Right renal cortex interstitium (tissue), 3 donors: ENCODE measurements at places on chromosomes 4 and X. TPM values are rescaled to one million over a fixed set of nuclear protein-coding genes. Genes with fewer than 3 reads are reported as not detected.

GRCh38 chrX:95721011-95721410, 963.6 kb upstream of the DIAPH2 start:
- no peak for DNase-seq

DNA sequence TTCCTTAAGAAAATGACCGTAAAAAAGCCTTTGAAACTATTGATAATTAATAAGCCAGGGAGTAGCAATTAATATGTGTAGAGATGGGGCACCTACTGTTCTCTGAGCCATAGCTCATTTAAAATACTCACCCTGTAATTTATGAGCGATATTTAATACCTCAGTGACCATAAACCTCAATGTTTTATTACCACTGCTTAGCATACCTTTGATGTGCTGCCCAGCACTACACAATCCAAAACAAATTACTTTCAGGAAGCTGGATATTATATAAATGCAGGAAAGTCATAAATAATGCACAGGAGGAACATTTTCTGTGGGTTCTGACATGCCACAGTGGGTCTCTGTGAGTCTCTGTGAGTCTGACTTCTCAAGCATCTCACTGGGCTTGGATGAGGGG, 166.1 kb upstream of the RPL34 start:
- DNase-seq = no peak

GRCh38 chrX:21744721-21745120, 13.2 kb downstream of the SMPX start:
- no peak for DNase-seq

DNA sequence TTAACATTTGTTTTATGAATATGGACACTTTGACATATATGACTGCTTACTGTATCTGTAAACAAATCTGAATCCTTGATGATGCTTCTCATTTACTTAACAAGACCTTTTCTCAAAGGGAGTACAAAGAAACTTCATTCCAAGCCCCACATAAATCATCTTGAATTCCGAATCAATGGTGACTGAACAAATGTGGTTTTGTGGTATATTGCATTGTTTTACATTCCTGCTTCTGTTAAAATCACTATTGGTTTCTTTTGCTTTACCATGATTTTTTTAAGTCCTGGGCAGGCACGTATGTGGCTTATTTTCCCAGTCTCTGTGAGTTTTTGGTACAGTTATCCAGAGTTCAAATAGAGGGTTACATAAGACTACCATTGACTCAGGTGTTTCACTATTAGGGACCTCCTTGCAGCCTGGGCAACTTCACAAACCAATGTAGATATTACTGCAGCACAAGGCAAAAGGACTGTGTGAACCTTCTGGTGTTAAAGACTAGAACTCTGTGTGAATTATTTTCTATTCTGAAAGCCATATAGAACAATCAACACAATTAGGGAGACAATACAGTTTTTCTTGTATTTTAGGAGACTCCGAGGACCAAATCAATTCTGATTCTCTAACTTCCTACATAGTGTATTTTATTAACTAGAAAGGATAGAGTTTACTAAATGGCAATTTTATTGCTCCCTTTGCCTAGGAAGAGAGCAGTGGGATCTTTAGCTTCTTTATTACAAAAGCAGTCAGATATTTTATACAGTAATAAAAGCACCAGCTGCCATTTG, 196.4 kb downstream of the GALNTL6 start:
- DNase-seq = no peak

DNA sequence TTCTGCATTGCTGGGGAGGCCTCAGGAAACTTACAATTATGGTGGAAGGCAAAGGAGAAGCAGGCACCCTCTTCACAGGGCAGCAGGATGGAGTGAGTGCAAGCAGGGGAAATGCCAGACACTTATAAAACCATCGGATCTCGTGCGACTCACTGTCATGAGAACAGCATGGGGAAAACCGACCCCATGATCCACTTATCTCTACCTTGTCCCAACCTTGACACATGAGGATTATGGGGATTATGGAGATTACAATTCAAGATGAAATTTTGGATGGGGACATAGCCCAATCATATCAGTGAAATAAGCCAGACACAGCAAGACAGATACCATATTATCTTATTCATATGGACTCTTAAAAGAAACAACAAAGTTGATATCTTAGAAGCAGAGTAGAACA, 134.9 kb downstream of the C4orf33 start:
- no peak for DNase-seq

GRCh38 chr4:123120473-123120872, 198.1 kb upstream of the NUDT6 start:
- no peak for DNase-seq

DNA sequence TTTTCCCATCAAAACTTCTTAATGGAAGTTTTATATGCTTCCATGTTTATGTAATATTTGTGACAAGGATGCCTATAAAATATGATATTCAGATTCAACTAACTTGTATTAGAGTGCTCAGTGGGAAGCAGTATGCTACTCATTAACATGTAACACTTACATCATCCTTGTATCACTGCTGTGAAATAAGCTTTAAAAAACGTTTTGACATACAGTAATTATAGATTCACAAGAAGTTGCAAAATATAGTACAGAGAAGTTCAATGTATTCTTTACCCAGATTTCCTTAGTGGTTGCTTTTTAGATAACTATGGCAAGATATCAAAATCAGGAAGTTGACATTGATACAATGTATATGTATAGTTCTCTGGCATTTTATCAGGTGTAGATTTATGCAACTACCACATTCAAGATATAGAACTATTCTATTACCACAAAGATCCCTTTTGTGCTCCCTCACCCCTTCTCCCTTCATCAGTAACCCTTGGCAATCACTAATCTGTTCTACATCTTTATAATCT, 56.3 kb downstream of the DTHD1 start:
- DNase-seq = no peak

DNA sequence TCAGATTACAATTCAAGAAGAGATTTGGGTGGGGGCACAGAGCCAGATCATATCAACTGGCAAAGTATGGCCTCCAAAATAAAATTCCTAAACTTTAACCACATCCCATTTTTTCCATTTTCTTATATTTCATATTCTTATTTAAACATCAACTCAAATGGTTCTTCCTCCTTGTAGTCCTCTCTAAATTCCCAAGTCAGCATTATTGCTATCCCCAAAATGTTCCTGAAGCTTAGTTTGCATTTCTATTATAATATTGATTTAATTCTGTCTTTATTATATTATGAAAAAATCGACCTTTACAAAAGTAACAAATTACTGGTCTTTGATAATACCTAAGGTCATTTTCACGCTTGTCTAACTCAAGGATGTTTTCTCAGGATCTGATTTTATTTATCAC, 67.5 kb downstream of the NPY1R start:
- DNase-seq = no peak

DNA sequence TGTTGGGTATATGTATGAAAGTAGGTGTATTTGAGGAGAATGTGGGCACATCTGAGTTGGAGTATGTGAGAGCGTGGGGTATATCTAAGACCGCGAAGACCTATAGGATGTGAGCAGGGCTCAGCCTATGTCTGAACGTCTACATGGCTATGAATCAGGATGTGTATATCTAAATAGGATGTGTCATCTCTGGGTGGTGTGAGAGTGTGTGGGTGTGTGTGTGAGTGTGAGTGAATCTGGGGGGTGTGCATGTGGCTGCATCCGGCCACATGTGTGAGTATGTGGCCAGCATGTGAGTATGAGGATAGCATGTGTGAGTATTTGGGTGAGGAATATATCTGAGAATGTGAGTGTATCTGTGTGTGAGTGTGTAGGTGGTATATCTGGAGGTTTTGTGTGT, 7.7 kb downstream of the GPR173 start:
- DNase-seq = no peak

- DNase-seq = no peak
Observed at GRCh38 chrX:49915361-49916222, 6.8 kb upstream of the CLCN5 start.

GRCh38 chr4:34245276-34245675, 1999.0 kb downstream of the ARAP2 start:
- no peak for DNase-seq

GRCh38 chr4:25500626-25501316, 123.7 kb downstream of the ANAPC4 start:
- DNase-seq = no peak

GRCh38 chr4:85818700-85819099, 343.8 kb downstream of the ARHGAP24 start:
- no peak for DNase-seq

- no peak for DNase-seq
Observed at GRCh38 chrX:112641449-112641848, 38.3 kb downstream of the LHFPL1 start.

- DNase-seq = no peak
Observed at GRCh38 chrX:154484255-154485149, 1.9 kb downstream of the UBL4A start.

DNA sequence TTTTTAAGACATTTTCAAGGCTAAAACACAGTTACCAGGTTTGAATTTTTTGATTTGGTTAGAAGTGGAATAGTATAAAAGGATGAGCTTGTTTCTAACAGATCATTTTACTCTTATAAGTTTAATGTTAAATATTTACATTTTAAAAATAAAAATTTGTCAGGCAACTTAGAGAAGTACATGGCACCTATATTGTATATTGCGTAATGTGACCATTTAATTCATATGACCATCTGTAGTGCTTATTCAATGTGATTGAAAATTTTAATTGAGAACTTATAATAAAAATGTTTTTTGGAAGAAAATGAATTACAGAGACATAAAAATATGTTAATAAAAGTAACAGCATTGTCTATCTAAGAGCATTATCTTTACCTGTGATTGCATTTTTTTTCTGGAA, 1632.4 kb downstream of the RPA4 start:
- no peak for DNase-seq

- no peak for DNase-seq
Observed at GRCh38 chrX:44873415-44874276, 658 bp downstream of the KDM6A start.

DNA sequence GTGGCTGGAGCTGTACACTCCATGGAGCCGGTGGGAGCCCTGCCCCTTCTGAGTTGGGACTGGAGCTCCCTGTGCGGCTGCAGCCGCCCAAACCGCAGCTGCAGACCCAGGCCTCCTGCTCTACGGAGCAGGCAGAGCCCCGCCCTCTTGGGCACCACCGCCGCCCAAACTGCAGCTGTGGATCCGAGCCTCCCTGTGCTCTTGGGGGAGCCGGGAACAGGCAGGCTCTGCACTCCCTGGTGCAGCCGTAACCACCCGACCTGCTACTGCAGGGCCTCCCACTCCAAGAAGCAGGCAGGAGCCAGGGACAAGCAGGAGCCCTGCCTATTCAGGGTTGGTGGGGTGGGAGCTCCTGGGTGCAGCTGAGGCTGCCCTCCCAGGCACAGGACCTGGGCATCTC, 237.5 kb upstream of the ATP6AP2 start:
- DNase-seq = no peak

GRCh38 chrX:151099001-151099400, 77.4 kb upstream of the GPR50 start:
- DNase-seq = no peak

DNA sequence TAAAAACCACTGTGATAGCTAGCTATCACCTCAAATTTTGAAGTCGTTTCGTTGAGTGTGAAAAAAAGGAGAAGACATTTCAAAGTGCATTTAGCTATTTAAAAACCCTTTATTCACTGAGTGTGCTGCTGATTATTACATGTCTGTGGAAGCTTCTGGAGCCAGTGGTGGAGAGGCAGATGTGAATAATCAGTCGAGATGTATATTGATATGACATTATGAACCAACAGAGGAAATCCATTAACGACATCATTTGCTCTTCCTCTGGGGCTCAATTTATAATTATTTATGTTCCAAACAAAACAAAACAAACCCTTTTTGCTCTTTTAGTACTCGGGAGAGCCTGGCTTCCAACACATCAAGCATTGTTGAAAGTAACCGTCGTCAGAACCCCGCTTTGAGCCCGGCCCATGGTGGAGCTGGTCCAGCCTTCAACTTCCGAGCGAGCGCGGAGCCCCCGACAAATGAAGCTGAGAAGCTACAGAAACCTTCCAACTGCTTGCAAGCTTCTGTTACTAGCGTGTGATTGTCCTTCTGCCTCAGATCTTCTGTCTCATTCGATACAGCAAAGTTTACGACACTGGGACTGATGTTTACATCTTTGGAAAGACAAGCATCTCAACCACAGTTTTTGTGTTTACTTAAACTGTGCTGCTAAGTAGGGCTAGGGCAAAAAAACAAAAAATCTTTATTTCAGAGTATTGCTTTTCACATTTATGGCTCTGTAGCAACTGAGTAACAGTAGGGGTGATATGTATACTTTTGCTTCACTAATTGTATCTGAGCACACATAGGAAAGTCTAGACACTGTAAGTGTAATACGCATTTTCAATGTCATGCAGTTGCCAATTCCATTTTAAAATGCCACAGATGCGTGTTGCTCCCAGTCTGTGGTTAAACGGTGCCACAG, 111.9 kb downstream of the STOX2 start:
- DNase-seq = no peak

GRCh38 chr4:38574559-38575333, 89.3 kb upstream of the KLF3 start:
- DNase-seq = no peak

DNA sequence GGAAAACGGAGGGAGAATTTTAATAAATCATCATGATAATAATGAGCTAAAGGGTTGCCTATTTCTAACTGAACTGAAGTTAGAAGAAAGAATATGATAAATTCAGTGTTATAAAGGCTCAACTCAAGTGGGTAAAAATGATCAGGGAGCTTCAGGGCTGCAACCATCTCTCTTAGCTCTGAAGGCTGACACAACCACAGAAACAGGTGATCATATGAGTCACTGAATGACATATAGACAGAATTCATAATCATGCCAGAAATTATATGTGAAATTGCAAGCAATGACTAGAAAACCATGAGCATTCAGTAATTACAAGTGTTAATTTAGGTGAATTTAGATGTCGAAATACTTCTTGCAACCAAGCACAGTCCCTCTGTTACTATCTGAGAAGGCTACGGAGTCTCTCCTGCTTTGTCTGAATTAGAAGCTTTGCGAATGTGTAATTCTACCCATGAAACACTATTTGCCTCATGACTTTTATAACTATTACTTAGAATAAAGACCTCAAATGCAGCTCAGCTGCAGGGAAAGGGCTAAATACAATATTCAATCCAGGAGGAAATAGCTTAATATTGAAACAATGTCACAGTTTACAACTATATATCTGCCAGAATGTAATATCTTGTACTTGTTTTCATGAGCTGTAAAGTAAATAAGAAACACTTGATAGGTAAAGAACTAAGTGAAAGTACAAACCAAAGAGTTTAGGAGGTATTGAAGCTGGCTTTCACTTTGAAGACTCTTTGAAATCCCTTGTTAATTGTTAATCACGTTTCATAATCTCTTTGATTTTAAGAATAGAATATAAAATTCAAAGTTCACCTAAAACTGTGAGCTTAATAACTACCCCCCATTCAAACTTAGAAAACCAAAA, 1972.6 kb downstream of the ARAP2 start:
- no peak for DNase-seq

Gene CCSER1
- 19.7 TPM for polyA plus RNA-seq

Gene PPP4R3C
- not detected for polyA plus RNA-seq

Gene SERTM2
- polyA plus RNA-seq = not detected

Gene PAK3
- 5.9 TPM for polyA plus RNA-seq

Gene NR3C2
- polyA plus RNA-seq = 17.6 TPM

Gene CCDC120
- 7.6 TPM for polyA plus RNA-seq

Gene BTC
- polyA plus RNA-seq = 7.1 TPM

Gene CFAP99
- polyA plus RNA-seq = 0.55 TPM

Gene ETFDH
- polyA plus RNA-seq = 34.0 TPM

Gene SLITRK4
- polyA plus RNA-seq = 18.3 TPM

Gene DAPP1
- 0.85 TPM for polyA plus RNA-seq

Gene NUP62CL
- 15.0 TPM for polyA plus RNA-seq
